ENCODE measurements at places on chromosomes 12 and 14. TPM values are rescaled to one million over a fixed set of nuclear protein-coding genes. Genes with fewer than 3 reads are reported as not detected.

Gene SFSWAP
- 19.8 TPM for total RNA-seq

Gene CIROP
- not detected for total RNA-seq

DNA sequence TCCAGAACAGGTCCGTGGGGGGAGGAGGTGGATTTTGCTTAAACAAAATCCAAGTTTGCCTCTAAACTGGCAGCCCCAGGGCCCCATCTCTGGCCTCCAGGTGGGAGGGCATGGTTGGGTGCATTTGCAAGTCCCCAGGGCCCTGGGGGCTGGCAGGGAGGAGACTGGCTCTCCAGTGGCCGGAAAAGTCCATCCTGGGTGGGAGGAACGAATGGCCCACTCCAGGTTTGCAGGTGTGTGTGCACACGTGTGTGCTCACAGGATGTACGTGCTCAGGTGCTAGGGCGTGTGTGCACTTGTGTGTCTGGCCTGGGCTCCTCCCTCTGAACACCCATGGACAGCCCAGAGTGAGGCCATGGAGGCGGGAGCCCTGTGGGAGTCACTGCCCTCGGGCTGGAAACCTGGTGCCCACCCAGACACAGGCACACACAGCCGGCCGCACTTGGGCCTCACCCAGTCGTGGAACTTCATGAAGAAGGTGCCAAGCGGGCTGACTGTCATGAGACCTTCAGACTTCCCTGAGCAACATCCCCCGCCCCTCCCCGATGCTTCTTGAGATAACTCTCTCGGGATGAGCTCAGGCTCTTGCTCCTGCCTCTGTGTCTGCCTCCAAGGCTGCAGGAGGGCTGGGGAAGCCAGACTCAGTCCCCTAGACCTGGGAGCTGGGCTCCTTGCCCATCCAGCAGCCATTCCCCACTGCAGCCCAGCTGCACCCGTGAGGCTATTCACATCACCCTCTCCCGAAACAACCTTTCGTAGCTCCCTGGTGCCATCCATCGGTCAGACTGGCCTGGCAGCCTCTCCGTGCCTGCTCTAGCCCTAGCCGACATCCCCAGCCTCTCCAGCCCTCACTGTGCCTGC, 9.4 kb downstream of the AHNAK2 start:
- DNase-seq = peak; percentile 95

DNA sequence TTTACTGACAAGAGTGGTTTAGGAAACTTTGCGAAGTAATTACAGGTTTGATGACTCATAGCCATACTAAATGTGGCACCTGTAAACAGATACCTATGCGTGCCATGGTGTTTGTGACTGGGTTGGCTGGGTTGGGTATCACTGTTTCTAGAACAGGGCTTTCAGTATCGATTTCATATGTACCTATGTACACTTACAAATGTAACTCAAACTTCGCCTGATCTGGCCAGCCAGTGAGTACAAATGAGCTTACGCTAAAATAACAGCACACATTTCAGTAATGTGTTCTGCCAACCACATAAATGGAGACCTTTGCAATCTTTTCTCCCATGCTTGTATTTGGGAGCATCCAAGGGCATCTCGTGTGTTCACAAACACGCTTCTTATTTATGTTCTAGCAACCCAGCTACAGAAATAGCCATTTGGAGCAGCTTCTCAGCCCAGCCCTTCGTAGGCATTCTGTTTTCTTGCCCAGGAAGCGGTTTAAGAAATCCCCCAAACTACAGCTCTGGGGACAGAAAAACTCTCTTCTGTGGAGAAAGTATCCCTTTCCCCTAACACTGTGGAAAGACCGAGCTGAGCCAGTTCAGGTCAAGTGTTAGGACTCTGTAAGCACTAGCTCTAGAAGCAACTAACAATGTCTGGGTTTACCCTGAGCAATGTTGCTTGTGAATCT, 42.3 kb upstream of the MDM1 start:
- DNase-seq = peak; percentile 17

DNA sequence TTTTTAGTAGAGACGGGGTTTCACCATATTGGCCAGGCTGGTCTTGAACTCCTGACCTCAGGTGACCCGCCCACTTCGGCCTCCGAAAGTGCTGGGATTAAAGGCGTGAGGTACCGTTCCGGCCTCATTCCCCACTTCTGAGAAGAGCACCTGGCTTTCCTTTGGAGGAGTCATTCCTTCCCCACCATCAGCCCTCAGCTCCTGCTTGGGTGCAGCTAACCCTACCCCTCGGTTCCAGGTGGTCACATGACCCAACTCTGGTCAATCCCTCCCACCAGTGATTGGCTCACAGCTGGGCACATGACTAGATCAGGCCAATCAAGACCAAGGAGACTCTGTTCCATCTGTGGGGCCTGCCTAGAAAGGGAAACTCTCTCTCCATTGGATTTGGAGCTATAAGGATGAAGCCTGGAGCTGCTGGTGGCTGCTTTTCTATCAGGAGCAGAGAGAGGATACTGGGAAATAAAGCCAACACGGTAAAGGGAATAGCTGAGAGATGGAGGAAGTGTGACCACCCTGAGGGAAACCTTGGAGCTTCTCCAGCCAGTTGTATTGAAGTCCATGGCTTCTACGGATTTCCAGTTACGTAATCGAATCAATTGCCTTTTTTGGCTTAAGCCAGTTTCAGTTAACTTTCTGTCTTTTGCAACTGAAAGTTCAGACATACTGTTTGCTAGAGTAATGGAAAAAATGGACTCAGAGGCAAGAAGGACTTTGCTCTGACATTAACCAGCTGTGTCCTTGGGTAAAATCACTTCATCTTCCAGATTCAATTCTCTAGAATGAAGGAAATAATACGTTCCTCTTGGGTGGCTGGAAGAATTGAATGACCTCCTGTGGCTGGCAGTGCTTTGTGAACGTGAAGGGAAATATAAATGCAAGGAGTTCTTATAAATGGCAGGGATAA, 19.7 kb upstream of the IFT81 start:
- DNase-seq = no peak

GRCh38 chr12:131105736-131106348, 152.1 kb downstream of the ADGRD1 start:
- no peak for DNase-seq

GRCh38 chr14:97248973-97249372, 451.8 kb downstream of the VRK1 start:
- no peak for DNase-seq

DNA sequence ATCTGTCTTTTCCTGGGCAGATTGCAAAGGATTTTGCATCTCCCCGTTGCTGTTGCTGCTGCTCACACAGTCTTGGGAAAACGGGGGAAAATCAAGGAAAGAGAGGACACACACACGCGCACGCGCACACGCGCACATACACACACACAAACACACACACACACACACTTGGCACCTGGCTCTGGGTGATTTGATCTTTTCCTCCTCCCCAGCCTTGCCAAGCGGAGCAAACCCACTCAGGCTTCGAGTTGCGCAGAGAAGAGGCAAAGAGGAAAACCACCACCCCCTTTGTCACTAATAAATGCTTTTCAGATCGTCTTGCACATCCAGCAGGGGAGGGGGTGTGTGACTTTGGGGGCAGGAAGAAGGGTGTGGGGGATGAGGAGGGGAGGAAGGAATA, 965 bp upstream of the NOS1 start:
- no peak for DNase-seq
